ENCODE measurements at places on chromosomes 5 and 9.
A peak's percentile ranks its signal among the peaks of the same experiment; 100 is the strongest.

DNA sequence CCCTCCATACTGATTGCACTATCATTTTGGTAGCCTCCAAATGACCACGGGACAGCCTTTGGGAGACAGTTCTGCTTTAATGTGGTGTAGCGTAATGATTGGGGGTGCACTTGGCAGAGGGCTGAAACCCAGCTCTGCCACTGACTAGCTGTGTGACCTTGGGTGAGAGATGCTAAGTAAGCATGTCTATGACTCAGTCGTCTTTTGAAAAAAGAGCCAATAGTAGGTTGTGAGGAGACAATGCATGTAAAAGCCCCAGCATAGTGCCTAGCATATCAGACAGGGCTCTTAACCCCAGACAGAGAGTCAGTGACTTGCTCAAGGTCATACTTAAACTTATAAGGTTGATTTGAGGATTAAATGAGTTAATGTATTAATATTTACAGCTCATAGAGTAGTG lies 18.0 kb upstream of the CXCL14 start:
- no peak for DNase-seq

- no peak for DNase-seq
Observed at GRCh38 chr9:110451726-110452125, 114.1 kb upstream of the TXNDC8 start.

DNA sequence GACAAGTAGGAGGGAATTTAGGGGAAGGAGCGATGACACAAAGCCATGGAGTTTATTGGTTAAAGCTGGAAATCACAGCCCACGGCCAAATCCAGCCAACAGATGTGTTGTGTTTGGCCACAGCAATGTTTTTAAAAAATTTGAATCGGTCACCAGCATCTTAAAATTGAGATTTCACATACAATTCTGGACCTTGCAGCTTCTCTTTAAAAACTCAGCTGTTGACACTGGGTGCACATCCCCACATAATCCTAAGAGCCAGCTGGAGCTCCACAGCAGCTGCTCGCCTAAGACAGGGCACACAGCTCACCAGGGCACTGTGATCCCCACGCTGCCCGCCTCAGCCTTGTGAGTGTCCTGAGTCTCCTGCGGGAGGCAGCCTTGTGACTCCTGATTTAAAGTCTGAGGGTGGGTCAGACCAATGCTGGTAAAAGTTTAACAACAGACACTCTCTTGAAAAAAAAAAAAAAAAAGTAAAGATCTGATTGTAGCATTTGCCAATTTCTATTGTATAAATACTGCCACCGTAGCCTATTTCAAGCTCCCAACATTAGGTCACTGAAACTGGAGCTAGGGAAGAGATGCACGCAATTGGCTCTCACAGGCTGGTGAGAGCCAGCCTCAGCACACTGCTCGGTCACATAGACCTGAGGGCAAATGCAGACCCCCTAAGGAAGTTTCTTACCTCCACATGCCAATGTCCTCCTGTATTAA lies 124.8 kb downstream of the HSD17B3 start:
- DNase-seq: no peak

DNA sequence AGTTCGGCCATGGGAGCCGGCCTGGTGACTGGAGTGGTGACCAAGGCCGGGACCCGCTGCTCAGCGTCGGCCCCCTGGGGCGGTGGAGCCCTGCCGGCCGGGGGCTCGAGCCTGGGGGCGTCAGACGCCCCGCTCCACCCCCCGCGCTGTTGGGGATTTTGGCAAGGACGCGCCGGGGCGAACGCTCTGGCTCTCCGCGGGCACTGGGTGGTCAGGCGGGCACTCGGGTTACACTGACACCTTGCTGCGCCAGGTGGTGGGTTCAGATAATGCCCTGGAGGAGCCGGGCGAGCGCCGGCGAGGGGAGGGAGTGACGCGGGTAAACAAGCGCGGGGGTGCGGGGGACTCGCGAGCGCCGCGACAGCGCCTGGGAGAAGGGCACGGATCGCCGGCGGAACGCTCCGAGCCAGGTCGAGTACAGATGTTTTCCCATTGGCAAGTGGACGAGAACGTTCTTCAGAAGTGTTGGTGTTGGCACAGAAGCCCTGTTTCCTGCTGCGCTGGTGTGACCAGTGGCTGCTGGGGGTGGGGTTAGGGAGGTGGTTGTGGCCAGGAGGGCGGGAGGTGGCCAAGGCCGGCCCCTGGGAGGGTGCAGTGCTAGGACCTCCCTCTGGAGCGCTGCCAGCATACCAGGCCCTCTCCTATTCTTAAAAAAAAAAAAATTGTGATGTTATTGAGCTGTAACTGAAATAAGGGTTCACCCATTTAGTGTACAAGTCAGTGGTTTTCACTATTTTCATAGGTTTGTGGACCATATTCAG lies 773 bp downstream of the SQSTM1 start:
- peak; percentile 53 for DNase-seq

- DNase-seq: no peak
Observed at GRCh38 chr9:70120834-70121510, 77.3 kb downstream of the MAMDC2 start.

GRCh38 chr5:14737291-14737690 lies 72.8 kb downstream of the OTULIN start:
- no peak for DNase-seq

GRCh38 chr9:16720386-16720785 lies 150.1 kb downstream of the BNC2 start:
- DNase-seq: no peak

DNA sequence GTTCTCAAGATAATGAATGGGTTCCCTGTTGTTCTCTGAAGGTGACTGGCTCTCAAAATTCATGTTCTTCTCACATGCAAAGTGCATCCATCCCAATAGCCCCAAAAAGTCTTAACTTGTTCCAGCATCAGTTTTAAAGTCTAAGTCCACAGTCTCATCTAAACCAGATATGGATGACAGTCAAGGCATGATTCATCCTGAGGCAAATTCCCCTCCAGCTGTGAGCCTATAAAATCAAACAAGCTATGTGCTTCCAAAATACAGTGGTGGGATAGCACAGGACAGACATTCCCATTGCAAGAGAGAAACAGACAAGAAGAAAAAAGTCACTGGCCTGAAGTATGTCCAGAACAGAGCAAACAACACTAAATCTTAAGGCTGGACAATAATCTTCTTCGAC lies 25.4 kb downstream of the FBXO10 start:
- DNase-seq: no peak

DNA sequence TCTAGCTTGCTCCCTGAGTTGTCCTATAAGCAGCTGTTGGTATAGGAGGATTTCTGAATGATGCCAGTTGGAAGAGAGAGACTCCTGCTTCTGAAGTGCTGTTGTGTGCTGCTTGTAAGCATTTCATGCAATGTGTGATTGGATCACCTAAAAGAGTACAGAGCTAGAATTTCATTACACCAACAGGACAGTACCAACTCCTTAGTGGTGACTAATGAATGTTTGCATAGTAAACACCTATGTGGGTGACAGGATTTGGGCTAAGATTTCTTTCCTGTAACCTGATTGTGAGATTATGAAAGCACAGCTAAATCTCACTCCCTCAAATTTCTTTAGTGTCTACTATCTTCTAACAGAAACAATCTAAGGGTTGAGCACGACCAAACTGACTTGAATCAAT lies 67.0 kb downstream of the GCNT1 start:
- DNase-seq: no peak

DNA sequence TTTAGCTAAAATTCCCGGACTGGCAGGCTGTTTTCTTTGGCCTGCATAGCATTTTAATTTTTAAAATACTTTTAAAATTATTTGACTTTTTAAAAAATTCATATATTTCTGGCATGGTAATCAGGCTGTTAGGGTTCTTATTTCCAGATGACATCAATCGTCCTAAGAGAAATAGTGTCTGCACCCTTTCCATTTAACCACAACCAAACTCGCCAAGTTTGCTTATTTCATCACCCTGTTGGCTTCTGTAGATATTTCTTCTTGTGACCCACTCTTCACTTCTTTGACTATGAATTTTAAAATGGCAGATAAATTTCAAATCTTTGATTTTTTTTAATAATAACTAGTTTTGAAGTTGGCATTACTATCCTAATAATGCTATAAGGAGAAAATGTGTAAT lies 675.7 kb upstream of the FTMT start:
- no peak for DNase-seq

- DNase-seq: no peak
Observed at GRCh38 chr5:57085306-57086081, 88.4 kb upstream of the GPBP1 start.

GRCh38 chr5:145825751-145826180 lies 9.4 kb downstream of the PRELID2 start:
- peak; percentile 10 for DNase-seq

- no peak for DNase-seq
Observed at GRCh38 chr5:117242028-117242427, 667.4 kb upstream of the SEMA6A start.

- DNase-seq: no peak
Observed at GRCh38 chr9:26939955-26940711, 6.9 kb downstream of the PLAA start.

GRCh38 chr5:33883482-33883881 lies 8.3 kb downstream of the ADAMTS12 start:
- no peak for DNase-seq

DNA sequence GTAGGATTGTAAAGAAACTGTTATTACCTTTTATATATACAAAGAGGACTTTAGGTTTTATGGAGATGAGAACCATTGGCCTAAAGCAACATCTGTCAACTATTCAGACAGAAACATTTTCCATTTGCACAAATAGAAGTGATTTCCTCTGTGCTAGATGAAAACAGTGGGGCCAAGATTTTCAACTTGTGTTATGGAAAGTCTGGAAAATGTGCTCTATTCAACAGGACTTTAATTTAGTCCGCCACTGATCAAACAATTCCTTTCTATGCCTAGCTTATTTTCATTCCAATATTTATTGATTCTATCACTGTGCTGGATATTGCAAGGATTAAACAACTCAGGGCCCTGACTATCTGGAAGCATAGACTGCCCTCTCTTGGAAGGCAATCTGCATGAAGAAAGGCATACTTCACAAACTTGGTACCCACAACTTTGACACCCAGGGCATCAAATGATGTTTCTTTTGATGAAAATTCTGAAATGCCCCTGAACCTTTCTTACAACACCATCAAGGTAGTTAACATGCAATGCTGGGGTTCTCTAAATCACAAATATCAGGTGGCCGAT lies 126.6 kb upstream of the HMHB1 start:
- no peak for DNase-seq

DNA sequence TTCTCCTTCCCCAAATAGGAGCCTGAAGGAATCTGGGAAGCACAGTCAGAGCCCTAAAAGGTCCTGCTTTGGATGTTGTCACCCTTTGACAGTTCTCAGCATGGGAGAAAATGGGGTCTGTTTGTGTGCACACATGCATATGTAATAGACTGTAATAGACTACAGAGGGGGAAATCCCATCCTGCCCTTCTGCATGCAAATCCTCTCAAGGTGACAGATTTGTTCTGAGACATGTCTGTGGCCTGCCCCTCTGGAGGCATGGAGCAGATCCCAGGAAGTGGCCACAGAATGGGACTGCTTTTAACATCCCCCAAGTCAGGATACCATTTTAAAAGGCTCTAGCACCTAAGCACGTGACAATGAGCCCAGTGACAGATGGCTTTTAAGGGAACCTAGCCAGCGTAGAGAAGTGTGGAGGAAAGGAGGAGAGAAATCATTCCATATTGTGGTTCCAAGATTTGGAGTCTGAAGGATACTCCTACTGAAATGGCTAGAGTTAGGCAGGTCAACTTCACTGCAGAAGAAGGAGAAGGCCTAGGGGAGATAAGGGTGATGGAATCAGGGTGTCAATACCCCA lies 483.5 kb downstream of the SPOCK1 start:
- DNase-seq: no peak

GRCh38 chr5:26884481-26884880 lies 153.9 kb downstream of the CDH9 start:
- no peak for DNase-seq

DNA sequence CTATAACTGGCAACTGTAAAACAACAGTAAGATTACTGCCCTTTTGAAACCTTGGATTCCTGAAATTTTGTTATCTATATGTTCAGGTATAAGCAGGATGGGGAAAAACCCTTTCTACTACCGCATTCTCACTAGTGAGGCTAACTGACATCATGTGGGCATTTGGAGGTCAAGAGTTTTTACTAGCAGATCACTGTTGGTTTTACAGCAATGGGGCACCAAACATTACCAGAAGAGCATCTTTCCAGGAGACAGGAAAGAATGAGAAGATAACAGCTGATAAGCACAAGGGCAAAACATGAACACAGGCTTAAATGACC lies 20.9 kb upstream of the TTC33 start:
- DNase-seq: no peak
